ENCODE measurements at places on chromosomes 2 and 18.

DNA sequence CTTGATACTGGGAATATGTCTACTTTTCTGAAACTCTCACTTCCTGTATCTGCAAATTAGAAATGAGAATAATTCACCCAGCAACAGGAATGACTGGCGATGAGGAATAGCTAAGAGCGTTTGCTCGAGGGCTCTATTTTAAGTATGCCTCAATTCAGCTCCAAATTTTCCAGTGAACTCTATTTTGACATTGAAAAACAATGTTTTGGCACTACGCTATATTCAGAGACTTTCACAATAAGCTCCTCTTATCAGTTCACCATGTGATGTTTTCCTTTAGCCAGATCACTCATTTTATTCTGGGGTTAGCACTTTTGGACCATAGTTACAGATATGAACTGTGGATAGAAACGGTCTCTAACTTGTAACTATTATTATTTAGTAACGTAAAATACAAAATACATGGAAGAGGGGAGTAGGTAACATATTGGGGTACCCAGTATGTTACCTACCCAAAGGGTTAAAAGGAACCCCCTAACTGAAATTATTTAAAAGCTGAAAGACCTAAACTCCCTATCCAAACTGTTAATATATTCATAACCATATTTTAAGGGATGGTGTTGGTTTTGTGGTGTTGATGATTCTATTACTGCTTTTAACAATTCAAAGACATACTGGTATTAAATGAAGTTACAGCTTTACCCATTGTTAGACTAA lies 28.1 kb downstream of the SLC40A1 start:
- DNase-seq, result no peak

DNA sequence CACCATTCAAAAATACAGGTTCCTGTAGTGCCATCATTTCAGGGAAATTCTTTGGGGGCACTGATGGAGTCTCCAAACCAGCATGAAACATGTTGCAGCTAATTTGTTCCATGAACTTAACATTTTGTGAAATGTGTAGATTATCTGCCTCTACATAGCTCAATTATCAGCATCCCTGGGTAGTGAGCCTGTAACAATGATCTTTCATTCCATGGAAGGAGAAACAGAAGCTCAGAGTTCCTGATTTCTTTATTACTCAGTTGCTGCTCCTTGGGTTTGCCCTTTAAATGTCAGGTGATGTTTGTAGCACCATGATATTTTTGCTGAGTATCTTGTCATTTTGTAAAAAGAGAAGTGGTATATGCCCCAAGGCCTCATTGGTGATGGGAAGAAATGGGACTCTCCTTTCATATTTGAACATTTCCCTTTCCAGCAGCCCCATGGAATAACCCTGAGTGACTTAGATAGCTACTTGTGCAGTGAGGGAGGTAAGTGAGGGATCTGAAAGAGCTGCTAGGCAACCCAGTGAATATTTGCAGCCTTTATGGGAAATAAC lies 146.9 kb downstream of the CERS6 start:
- DNase-seq, result no peak

GRCh38 chr2:231617059-231617926 lies 24.6 kb downstream of the TEX44 start:
- no peak for DNase-seq

GRCh38 chr2:196170213-196170605 lies 1.2 kb downstream of the STK17B start:
- DNase-seq, result peak; percentile 37

DNA sequence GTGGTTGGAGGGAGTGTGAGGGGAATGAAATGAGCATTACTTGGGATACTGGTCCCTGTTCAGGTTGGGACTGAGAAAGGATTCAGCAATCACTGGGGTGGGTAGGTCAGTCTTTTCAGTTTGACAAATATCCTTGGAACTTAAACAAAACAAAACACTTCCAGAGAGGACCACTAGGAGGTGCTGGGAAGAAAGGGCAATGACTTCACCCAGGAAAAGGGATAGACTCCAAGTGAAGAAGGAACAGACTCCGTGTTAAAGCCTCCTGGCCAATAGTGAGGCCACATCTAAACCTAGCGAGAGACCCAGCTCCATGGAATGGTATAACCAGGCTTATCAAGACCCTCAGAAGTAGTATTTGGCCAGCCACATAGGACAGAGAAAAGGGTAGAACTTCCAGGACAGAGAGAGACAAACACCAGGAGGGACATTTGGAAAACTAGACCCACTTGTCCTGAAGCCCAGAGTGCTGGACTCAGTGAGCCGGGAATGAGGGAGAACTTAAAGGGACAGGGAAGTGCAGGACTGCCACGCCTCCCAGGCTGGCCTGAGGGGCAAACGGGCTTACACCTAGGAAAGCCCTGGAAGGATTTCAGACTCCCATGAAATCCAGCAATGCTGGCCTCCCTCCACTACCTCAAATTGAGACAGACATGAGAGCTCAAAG lies 19.6 kb upstream of the KCNG3 start:
- DNase-seq, result peak; percentile 70

- no peak for DNase-seq
Observed at GRCh38 chr2:54042341-54042740, 71.5 kb upstream of the PSME4 start.

DNA sequence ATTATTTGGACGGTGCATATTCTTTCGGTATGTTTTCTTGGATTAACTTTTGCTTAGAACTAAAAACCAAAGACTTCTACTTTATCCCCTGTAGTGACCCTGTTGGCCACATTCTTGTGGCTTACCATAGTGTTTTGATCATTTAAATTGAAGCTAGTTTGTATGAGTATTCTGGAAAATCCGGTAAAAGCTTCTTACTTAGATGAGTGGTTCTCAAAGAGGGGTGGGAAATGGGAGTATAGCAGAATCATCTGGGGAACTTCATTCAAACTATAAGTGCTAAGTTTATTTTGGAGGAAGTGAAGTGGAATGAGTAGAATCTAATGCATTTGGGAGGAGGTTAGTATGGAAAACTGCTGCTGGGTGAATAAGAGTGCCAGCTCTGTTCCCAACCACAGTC lies 3.8 kb downstream of the PPP1CB start:
- DNase-seq, result no peak

DNA sequence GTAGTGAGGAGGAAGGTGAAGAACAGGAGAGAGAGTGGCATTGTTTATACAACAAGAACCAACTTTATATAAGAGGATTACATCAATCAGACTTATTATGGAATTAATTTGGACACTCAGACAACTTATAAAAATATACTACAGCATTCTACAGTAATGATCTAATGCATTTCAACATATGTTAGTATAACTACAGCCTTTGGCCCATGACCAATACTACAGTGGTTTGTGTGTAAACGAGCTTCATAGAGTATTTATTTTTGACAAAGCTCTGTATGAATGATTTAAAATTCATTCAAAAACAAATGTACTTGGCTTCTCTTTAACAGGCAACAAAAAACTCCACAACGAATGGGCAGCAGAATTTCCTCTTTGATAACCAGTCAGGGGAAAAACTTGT lies 72.8 kb downstream of the ZNF521 start:
- no peak for DNase-seq

- no peak for DNase-seq
Observed at GRCh38 chr2:15436195-15436594, 124.9 kb downstream of the NBAS start.

DNA sequence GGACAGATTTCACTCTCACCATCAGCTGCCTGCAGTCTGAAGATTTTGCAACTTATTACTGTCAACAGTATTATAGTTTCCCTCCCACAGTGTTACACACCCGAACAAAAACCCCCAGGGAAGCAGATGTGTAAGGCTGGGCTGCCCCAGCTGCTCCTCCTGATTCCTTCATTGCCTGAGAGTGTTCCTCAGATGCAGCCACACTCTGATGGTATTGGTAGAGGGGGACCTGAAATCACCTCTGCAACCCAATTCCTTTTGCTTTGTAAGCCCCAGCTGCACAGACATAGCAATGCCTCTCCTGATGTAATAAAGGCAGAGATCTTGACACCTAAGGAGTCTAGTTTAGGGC lies 1529.8 kb downstream of the RPIA start:
- no peak for DNase-seq

GRCh38 chr2:198476007-198476406 lies 671.6 kb downstream of the PLCL1 start:
- DNase-seq, result peak; percentile 10

DNA sequence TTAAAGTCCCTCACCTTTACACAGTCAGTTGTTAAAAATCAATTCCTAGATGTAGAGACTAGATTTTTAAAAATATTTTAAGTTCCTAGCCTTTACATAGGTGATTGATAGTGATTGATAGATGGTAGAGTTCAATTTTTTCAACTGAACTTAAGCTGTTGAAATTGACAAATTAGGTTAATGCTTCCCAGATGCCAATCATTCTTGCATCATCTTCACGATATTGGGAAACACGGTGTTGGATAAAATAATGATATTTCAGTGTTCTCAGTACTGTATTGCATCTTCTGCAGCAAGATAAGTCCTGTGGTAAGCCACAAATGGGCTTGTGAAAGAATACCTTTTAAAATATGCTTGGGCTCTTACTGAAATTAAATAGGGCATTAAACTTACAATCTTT lies 667.6 kb downstream of the STK39 start:
- DNase-seq, result no peak

GRCh38 chr2:181022652-181023051 lies 42.2 kb downstream of the UBE2E3 start:
- DNase-seq, result no peak

- no peak for DNase-seq
Observed at GRCh38 chr18:33584548-33585430, 6.8 kb downstream of the ASXL3 start.

GRCh38 chr18:35642802-35643201 lies 61.3 kb downstream of the GALNT1 start:
- no peak for DNase-seq

- no peak for DNase-seq
Observed at GRCh38 chr2:33222309-33222708, 254.1 kb upstream of the RASGRP3 start.

- DNase-seq, result no peak
Observed at GRCh38 chr2:36615222-36615621, 17.3 kb upstream of the FEZ2 start.

GRCh38 chr2:231960810-231961348 lies 634 bp upstream of the DIS3L2 start:
- no peak for DNase-seq

- DNase-seq, result no peak
Observed at GRCh38 chr18:10033016-10033399, 119.2 kb downstream of the VAPA start.

- DNase-seq, result no peak
Observed at GRCh38 chr2:203347375-203347774, 19.2 kb downstream of the ABI2 start.

- no peak for DNase-seq
Observed at GRCh38 chr2:229297247-229297646, 26.2 kb upstream of the PID1 start.
